ENCODE measurements at places on chromosomes 1 and 21. TPM values are rescaled to one million over a fixed set of nuclear protein-coding genes. Genes with fewer than 3 reads are reported as not detected.

DNA sequence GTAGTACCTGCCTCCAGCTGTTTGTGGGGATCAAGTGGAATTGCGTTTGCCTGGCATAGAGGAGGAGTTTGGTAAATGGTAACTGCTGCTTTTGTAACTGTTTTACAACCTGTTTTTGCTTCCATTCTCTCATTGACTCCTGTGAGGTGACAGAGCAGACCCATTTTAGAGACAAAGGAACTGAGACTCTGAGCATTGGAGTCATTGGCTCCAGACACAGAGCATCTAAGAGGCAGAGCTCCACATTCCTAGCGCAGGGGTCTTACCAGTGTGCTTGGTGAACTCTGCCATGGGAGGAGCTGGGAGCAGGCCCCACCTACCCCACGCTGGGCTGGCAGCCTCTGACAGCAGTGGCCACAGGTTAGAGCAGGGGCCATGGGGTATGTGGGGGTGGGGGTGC lies 2.4 kb downstream of the LDLRAP1 start:
- DNase-seq, result no peak

DNA sequence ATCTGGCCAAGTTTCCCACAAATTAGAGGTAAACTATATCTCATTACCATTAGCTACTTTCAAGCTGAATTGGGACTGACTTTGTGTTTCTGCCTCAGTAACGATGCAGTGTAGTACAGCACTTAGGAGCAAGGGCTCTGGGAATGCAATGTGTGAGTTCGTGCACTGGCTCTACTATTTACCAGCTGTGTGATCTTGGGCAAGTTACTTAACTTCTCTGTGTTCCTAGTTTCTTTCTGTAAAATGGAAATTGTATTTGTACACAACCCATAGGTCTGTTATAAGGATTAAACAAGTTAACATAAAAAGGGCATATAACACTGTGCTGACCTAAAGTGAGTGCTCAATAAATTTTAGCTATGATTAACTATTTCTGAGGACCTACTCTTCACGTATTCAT lies 65.0 kb upstream of the CSF1 start:
- no peak for DNase-seq

GRCh38 chr1:236507022-236507700 lies 16.6 kb upstream of the LGALS8 start:
- DNase-seq, result peak; percentile 73

DNA sequence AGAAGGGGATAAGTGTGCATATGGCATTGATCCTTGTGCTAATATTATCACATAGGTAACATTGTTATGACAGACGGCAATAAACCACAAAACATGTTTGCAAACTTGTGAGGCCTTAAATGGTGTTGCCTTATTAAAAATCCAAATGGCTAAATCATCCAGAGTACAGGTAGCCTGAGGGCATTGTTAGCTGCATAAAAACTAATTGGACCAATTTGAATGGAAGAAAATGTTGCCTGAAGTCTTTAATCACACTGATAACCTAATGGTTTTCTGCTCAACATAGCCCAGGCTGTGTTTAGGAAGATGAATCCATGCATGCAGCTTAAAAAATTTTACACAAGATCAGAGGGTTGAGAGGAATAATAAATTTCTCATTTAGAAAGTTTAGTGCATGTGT lies 19.4 kb upstream of the LRRC53 start:
- no peak for DNase-seq

- DNase-seq, result no peak
Measured at GRCh38 chr1:68704800-68705443, 208.0 kb upstream of the DEPDC1 start.

DNA sequence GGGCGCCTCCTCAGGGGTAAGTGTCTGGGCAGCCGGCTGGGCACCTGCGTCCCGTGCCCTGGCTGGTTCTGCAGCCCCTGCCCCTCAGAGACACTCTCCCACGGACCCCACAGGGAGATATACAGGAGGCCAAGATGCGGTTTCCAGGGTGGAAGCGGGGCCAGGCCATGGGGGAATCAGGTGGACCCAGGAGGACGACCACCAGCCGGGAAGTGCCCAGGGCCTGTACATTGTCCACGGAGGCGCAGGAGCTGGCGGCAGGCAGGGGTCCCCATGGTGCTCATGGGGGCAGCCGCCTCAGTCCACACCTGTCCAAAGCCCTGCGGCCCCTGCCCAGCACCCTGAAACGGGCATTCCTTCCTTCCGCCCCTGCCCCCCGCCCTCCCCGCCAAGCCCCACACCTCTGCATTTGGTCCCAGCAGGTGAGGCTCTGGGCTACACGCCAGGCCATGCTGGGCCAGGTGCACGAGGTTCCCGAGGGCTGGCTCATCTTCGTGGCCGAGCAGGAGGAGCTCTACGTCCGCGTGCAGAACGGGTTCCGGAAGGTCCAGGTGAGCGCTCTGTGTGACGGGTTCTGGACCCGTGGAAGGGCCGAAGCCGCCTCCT lies 36.7 kb downstream of the SLC19A1 start:
- DNase-seq, result no peak

GRCh38 chr21:41686664-41687063 lies 80.2 kb downstream of the RIPK4 start:
- DNase-seq, result no peak

GRCh38 chr1:214548988-214549387 lies 2.4 kb downstream of the PTPN14 start:
- DNase-seq, result peak; percentile 47

TCHH gene
- total RNA-seq, result 0.10 TPM

S100A7 gene
- total RNA-seq, result not detected

S100A12 gene
- total RNA-seq, result not detected

SH3GLB1 gene
- 24.1 TPM for total RNA-seq
